ENCODE measurements at places on chromosomes 2 and 18.

- no peak for DNase-seq
Measured at GRCh38 chr2:143807671-143808070, 678.5 kb downstream of the ARHGAP15 start.

DNA sequence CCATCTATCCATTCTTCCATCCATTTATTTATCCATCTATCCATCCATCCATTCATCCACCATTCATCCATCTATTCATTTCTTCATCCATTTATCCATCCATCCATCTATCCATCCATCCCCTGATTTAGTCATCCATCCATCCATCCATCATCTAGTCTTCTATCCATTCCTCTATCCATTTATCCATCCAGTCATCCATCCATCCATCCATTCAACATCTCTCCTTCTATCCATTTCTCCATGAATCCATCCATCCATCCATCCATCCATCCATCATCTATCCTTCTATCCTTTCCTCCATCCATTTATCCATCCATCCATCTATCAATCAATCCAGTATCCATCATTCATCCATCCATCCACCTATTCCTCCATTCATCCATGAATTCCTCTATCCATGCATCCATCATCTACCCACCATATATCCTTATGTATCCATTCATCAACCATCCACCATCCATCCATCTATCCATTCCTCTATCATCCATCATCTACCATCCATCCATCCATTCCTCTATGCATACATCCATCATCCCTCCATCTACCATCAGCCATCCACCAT lies 185.0 kb downstream of the CELF4 start:
- no peak for DNase-seq

DNA sequence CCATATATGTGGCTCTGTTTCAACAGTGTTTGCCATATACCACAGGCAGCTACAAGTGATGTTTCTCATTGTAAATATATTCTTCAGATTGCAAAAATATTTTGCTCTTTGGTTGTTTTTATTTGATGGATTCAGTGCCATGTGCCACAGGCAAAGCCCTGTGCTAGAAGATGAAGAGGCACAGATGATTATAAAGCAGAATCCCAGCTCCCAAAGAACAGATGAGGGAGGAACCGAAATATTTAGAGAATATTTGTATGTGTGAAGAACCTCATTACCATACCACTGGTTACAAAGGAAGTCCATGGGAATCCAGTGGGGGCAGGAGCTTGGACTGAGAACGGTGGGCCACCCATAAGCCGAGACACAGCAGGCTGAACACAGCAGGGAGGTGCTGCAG lies 143.8 kb upstream of the NDUFV2 start:
- no peak for DNase-seq

- DNase-seq = no peak
Measured at GRCh38 chr18:77205769-77206168, 43.9 kb upstream of the GALR1 start.

DNA sequence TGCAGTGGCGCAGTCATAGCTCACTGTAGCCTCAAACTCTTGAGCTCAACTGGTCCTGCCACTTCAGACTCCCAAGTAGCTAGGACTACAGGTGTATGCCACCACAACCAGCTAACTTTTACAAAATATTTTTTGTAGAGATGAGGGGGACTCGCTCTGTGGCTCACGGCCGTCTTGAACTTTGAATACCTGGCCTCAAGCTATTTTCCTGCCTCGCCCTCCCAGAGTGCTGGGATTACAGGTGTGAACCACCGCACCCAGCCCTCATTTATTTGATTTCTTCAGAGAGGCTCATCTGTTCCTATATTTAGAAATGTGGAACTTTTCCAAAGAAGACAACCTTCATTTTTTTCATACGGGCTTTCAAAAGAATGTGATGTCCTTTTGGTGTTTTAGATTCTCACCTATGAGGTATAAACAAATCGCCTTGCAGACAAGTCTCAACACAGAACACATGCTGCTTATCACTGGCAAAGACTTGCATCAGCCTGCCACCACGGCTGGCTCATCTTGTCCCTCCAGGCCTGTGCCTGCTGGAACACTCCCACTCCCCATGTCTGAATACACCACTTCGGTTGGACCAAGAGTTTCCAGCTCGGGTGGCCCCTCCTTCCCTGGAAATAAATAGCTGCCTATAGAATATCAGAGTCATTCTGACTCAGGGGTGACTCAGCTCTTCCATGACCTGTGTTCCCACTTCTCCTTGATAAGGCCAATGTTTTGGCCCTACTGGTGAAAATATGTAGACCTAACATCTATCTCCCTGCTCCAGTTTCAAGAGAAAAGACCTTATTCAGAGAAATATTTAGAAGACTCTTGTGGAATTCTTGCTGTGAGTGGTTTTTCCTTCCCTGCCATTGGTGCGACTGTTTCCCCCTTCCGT lies 202.6 kb downstream of the TGIF1 start:
- no peak for DNase-seq

DNA sequence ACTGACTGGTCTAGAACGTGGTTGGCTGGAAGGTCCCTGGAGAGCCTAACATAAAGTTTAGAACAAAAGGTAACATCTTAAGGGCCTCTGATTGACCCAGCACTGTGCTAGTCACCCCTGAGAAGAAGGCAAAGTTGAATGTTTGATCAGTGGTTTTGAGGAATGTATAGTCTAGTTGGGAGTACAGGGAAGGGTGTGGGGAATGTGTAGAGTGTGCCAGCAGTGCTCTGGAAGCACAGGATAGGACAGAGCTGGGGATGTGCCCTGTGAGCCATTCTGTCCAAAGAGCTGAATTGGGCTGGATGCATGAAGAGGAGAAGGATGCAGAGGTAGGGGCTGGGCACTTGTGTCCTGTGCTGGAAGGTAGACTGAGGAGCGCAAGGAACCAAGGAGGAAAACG lies 41.0 kb upstream of the DOCK10 start:
- DNase-seq = no peak

GRCh38 chr2:216791303-216791702 lies 68.6 kb downstream of the TNP1 start:
- no peak for DNase-seq

GRCh38 chr2:190678444-190679162 lies 29.7 kb downstream of the NAB1 start:
- DNase-seq = no peak

- DNase-seq = no peak
Measured at GRCh38 chr2:207296265-207296948, 130.7 kb upstream of the KLF7 start.

GRCh38 chr18:26002375-26002910 lies 88.0 kb downstream of the SS18 start:
- DNase-seq = no peak

GRCh38 chr2:29559578-29559977 lies 361.8 kb downstream of the ALK start:
- DNase-seq = no peak

- DNase-seq = no peak
Measured at GRCh38 chr2:85862426-85862825, 26.4 kb downstream of the ST3GAL5 start.

- DNase-seq = no peak
Measured at GRCh38 chr2:28201671-28202180, 190.9 kb upstream of the FOSL2 start.

- peak; percentile 43 for DNase-seq
Measured at GRCh38 chr18:59056706-59057492, 82.8 kb upstream of the SEC11C start.

GRCh38 chr18:55425698-55426097 lies 162.3 kb downstream of the TCF4 start:
- DNase-seq = no peak

- peak; percentile 40 for DNase-seq
Measured at GRCh38 chr2:114006460-114006859, 116.6 kb downstream of the ACTR3 start.

GRCh38 chr18:67425672-67426071 lies 90.8 kb downstream of the DSEL start:
- DNase-seq = no peak

GRCh38 chr2:69659941-69660483 lies 16.5 kb upstream of the AAK1 start:
- DNase-seq = no peak

- DNase-seq = no peak
Measured at GRCh38 chr18:23220355-23220754, 85.1 kb downstream of the CABLES1 start.

GRCh38 chr2:69298862-69299261 lies 88.2 kb downstream of the GFPT1 start:
- no peak for DNase-seq

GRCh38 chr2:150339282-150339681 lies 148.2 kb downstream of the RND3 start:
- no peak for DNase-seq

GRCh38 chr2:235658351-235659174 lies 164.7 kb downstream of the AGAP1 start:
- no peak for DNase-seq

DNA sequence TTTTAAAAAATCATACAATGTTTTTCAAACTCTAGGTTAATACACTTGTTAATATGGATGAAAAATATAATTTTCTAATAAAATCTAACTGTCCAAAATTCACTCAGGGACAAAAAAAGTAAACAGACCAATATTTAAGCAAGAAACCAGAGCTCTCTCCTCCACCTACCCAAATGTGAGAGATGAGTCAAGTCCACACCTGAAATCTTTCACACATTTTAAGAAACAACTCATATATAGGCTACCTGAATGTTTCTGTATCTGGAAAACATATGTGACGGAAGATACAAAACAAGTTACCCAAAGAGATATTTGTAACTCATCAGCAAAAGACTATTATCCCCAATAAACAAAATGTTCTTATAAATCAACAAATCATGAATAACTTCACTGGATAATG lies 20.2 kb downstream of the ZNF516 start:
- DNase-seq = no peak

GRCh38 chr2:191629001-191629453 lies 48.9 kb upstream of the NABP1 start:
- DNase-seq = no peak

GRCh38 chr2:105413206-105413605 lies 14.4 kb upstream of the FHL2 start:
- DNase-seq = no peak

GRCh38 chr2:202064171-202064880 lies 8.7 kb upstream of the KIAA2012 start:
- no peak for DNase-seq

Measured in NCI-H774 (cell line).